ENCODE measurements at places on chromosomes 1 and 21.

- peak; percentile 95 for DNase-seq
These were observed 83.4 kb downstream of the BACH1 start for GRCh38 chr21:29382030-29382654.

- no peak for DNase-seq
These were observed 115.1 kb downstream of the TOMM20 start for GRCh38 chr1:235013512-235013911.

- DNase-seq = peak; percentile 84
These were observed 27.2 kb downstream of the XCL1 start for GRCh38 chr1:168603501-168604110.

DNA sequence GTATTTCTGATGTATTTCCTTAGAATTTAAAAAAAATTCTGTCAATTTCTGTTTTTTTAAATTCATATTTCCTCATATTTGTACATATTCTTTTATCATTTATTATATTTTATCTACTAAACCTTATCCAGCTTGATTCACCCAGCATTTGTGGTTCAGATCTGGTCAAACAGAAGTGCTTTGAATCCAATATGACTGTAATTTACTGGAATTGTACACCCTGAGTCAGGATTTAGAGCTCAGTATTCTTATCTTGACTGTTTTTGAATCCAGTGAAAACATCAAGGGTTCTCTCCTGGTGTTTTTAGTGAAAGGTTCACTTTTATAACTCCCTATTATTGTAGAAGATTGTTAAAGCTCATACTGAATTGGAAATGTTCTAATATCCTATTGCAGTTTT lies 1077.0 kb upstream of the NCAM2 start:
- DNase-seq = no peak

DNA sequence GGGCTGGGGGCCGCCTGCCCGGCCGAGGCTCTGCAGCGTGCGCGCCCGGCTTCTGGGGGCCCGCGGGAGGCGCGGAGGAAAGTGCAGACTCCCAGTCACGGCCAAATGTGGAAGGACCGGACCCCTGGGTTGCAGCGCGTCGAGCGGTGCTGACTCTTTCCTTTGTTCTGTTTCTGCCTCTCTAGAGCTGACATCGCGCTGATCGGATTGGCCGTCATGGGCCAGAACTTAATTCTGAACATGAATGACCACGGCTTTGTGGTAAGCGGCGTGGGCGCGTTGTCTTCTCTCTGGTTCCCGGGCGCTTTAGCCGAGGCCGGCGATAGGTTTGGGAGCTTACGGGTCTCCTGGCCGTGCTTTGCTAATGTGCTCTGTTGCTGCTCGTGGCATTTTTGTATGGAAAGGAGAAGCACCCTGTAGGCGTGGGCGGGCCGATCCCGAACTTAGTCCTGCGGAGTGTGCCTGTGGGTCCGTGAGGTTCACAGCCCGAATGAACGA lies 629 bp downstream of the PGD start:
- DNase-seq = no peak

Data from T47D (cell line).